ENCODE measurements at places on chromosomes 7 and 10.

DNA sequence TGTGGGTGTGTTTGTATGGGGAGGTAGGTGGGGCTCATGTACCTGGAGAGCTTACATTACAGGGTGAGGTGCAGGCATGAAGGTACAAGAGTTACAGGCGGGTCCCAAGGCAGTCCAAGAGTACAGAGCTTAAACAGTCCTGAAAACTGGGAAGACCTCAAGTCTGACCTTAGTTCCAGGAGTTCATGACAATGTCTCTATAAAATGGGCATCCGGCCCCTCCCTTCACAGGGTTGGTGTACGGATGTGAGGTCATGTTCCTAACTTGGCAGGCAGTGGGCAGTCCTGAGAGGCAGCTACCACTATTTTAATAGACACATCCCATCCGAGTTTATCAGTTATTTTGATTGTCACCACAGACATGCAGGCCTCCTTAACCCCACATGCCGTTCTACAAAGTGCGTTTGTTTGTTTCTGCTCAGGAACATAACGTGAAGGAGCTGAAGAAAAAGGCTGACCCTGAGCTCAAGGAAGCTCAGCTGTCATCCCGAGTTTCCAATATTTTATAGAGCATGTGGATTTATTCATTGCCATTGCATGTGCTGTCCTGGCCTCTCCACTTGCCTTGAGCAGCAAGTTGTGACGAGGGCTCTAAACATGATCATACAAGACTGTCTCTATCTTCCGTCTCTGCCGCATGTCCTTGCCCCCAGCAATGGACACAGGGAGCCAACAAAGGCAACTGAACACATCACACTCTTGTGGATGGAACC, 647.5 kb upstream of the IGFBP3 start:
- no peak for DNase-seq

DNA sequence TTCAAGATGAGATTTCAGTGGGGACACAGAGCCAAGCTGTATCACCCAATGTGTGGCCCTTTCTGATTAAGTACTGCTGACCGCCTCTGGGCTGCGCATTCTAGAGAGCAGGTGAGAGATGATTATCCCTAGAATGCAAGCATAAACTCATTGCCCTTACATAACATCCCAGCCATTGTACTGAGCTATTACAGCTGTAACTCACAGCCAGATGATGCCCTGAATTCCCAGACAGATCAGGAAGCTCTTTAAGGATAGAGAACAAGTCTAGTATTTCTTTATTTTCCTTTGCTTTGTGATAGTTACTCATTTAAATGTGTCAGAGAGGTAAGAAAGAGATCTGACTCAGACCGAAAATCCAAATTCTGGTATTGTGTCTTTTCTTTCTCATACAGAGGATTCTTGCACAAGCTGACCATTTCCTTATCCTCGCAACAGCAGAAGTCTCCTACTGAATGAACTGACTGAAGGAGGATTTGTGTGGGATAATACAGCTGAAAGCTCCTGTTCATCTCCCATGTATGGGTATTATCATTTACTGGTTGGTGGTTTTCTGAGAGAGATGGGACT, 58.4 kb downstream of the ZNF22 start:
- DNase-seq, result no peak

DNA sequence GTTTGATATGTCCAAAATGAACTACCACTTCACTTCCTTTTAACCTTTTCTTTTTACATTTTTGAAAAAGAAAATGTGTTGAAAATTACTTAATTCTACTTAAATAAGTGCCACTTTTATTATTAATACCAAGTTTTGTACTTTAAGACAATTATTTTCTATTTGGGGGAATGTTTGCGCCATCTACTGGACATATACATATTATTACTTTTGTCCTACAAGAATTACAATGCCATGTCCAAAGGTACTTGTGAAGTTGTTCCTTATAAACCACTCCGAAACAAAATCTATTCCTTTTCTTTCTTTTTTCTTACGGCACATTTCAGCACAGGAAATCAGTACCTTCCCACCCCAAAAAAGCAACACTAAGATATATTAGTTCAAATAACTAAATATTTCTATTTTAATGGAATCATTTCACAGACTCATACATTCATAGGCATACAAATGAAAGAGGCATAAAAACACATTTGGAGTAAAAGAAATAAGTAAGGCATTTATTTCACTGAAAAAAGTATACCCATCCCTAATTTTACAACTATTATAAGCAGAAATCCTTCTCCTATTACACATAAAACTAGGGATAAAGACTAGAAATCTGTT, 169.9 kb downstream of the RNF133 start:
- peak; percentile 63 for DNase-seq

DNA sequence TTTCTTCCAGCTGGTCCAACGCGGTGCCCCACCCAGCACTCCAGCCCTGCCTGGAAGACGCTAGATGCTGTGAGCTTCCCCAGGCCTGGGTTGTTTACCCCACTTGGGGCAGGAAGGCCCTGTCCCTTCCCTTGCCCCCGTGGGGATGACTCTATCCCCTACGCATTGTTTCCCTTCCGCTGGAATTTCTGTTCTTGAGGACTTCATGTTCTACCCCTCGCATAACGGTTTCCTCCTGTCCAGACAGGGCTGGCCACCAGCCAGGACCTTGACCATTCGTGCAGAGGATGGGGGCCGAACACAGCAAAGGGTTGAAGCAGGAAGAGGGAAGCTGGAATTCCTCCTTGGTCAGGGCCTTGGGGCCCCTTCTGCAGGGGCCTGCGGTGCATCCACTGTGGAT, 14.7 kb upstream of the SERPINE1 start:
- DNase-seq, result no peak

DNA sequence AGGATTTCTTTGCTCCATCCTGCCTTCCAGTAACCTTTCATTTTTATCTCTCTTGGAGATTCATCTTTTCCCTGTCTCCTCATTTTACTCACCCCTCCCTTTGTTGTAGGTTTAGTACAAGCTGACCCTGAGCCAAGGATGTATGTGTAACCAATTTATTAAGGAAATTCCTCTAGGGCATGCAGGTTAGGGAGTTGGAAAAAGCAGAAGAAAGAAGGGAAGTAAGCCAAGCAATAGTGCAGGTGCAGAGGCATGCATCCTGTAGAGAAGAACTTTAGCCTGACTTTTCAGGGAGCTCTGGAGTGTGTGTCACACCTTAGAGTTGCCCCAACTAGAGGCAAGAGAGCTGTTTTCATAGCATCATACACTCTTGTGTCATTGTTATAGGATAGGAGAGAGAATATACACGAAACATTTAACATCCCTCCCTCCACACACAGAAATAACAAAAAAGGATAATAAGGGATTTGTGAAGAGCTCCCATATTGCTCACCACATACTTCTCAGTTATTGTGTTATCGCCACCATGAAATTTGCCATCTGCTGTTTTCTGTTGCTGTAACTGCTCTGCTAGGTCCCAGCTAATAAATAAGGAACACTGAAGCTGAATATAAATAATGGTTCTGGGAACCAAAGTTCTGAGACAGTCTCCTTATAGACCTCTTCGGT, 21.8 kb upstream of the SEMA3C start:
- peak; percentile 49 for DNase-seq

DNA sequence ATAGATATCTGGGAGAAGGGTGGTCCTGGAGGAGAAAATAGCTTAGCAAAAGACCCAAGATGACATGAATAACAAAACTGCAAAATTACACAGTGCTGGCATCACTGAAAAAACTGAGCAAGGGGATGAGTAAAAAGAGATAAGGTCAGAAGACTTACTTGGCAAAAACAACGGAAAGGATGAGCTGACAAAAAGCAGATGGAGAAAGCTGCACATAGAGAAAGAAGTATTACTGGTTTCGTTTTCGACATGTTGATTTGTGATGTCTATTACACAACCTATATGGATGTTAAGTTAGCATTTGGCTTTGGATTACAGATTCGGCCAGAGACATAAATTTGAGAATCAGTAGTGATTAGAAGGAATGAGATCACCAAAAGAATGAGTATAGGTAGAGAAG, 132.1 kb downstream of the MACC1 start:
- no peak for DNase-seq

- no peak for DNase-seq
Observed at GRCh38 chr10:26448706-26449435, 10.7 kb downstream of the APBB1IP start.

GRCh38 chr10:103856797-103857170, 1.4 kb upstream of the SH3PXD2A start:
- DNase-seq, result no peak

DNA sequence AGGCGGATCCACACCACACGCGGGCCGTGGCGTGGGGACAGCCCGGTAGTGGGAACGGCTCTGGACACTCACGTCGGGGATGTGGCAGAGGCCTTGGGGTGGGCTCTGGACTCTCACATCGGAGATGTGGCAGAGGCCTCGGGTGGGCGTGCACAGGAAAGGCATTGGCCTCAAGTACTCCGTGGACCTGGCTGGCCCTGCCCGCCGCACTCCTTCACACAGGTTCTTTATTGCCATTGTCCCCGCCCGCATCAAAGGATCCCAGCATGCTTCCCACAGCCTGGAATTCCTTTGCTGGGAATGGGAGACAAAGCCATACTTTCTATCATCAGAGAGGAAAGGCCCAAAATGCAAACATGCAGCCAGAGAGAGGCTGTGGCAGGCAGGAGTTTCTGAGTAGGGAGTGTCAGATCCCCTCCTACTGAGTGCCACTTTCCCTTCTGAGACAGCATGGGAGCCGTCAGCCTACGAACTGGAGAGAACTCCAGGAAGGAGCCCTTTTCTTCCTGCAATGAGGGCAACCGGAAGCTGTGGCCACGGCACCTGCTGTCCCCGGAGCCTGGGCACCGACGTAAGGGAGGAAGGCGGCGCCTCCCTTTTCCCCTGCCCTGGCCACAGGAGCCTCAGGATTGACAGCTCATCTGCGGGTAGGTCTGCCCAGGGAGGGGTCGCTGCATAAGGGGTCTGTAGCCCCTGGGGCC, 51.5 kb downstream of the RBM17 start:
- DNase-seq, result no peak

GRCh38 chr7:27065709-27066108, 30.1 kb downstream of the HOXA1 start:
- DNase-seq, result no peak

GRCh38 chr7:106622654-106623314, 38.2 kb downstream of the CCDC71L start:
- DNase-seq, result no peak

DNA sequence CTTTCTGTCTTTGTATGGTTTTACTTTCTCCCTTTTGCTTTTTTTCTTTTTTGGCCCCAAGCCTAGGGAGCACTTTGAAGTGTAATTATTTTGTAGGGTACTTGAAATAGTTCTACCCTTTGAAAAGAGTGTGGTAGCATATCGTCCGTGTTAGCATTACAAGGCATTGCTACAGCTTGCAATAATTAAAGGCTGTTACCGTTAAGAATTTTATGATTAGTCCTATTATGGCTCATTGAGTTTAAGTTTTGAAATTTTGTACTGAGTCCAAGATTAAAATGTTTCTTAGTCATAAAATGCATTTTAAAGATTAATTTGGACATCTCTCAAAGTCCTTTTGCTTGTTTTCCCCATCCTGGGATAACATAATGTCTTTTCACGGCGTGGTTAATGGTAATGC, 490.0 kb upstream of the LRRN3 start:
- peak; percentile 37 for DNase-seq

- DNase-seq, result no peak
Observed at GRCh38 chr10:125121003-125121402, 39.4 kb downstream of the CTBP2 start.
